ENCODE measurements at places on chromosomes 1 and 21. TPM values are rescaled to one million over a fixed set of nuclear protein-coding genes. Genes with fewer than 3 reads are reported as not detected.

The KCNA2 gene
- total RNA-seq, result 16.7 TPM

The ANGPTL3 gene
- not detected for total RNA-seq

The SYT11 gene
- 38.9 TPM for total RNA-seq

The CLCA1 gene
- not detected for total RNA-seq

The CFHR1 gene
- total RNA-seq, result not detected

The FCMR gene
- 1.8 TPM for total RNA-seq

The CXADR gene
- total RNA-seq, result 0.30 TPM

The KCNH1 gene
- total RNA-seq, result 10.0 TPM

The PRAMEF18 gene
- total RNA-seq, result not detected
